ENCODE measurements at places on chromosomes 3 and 15.

DNA sequence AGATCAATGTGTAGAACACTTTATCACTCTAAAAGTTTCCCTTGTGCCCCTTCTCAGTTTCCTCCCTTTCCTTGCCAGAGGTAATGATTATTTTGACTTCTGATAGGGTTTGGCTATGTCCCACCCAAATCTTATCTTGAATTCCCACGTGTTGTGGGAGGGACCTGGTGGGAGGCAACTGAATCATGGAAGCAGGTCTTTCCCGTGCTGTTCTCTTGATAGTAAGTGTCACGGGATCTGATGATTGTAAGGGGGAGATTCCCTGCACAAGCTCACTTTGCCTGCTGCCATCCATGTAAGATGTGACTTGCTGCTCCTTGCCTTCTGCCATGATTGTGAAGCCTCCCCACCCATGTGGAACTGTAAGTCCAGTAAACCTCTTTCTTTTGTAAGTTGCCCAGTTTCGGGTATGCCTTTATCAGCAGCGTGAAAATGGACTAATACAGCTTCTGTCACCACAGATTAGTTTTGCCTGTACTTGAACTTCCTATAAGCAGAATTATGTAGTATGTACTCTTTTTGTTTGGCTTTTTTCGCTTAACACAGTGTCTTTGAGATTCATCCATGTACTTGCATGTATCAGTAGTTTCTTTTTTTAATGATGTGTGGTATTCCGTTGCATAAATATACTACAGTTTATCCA is 7.2 kb downstream of the FEM1B start:
- no peak for DNase-seq

GRCh38 chr3:13684854-13685253 is 135.9 kb downstream of the FBLN2 start:
- DNase-seq: no peak

- peak; percentile 33 for DNase-seq
Observed at GRCh38 chr15:73873889-73874511, 636 bp downstream of the TBC1D21 start.

GRCh38 chr3:45968706-45969105 is 25.4 kb downstream of the CXCR6 start:
- no peak for DNase-seq

DNA sequence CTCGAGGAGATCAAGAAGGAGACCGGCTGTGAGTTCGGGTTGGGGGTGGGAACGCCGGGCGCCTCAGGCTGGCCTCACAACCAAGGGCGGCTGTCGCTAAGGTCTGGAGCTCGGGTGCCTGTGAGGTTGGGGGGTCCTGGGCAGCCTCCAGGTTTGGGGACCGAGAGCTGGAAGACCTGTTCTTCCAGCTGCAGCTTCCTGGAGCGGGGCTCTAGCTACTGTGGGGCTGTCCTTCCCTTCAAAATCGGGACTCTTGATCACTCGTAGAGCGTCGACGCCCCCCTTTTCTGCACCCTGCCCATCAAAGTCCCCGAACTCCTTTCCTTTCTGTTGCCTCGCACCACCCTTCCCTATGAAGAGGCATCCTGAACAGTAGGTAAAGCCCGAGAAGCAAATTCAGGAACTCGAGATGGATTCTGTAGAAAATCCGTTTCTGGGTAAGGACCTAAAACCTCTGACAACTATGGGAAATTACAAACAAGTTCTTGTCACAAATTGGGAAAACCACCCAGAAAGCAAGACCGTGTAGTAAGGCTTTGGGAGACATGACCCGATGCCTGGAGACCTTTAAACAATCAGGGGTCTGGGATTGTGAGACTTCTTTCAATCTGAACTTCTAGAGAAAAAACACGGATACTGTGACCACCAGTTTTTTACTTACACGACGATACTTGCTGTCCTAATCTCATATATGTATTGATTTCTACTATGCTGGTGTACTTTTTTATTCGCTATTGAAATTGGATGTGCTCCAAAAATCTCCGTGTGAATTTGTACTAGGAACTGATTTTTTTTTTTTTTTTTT is 556 bp downstream of the CHP1 start:
- DNase-seq: no peak

- DNase-seq: no peak
Observed at GRCh38 chr3:83928391-83928790, 1030.4 kb upstream of the CADM2 start.

GRCh38 chr3:120357807-120358206 is 8.7 kb upstream of the LRRC58 start:
- no peak for DNase-seq

DNA sequence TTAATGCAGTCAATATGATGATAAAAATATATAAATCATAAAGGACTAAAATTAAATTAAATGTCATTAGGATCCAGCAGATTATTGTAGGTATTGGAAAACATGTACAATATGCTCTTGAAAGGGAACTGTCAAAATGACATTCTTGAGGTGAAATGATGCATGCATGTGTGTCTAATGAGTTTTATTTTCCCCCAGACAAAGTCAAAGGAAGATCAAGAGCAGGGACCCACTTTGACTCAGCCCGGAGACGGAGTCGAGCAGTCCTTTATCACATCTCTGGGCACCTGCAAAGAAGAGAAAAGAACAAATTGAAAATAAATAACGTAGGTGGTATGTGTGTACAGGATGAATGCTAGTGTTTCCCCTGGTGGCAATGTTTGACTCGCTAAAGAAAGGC is 194.1 kb downstream of the KCNH8 start:
- no peak for DNase-seq

DNA sequence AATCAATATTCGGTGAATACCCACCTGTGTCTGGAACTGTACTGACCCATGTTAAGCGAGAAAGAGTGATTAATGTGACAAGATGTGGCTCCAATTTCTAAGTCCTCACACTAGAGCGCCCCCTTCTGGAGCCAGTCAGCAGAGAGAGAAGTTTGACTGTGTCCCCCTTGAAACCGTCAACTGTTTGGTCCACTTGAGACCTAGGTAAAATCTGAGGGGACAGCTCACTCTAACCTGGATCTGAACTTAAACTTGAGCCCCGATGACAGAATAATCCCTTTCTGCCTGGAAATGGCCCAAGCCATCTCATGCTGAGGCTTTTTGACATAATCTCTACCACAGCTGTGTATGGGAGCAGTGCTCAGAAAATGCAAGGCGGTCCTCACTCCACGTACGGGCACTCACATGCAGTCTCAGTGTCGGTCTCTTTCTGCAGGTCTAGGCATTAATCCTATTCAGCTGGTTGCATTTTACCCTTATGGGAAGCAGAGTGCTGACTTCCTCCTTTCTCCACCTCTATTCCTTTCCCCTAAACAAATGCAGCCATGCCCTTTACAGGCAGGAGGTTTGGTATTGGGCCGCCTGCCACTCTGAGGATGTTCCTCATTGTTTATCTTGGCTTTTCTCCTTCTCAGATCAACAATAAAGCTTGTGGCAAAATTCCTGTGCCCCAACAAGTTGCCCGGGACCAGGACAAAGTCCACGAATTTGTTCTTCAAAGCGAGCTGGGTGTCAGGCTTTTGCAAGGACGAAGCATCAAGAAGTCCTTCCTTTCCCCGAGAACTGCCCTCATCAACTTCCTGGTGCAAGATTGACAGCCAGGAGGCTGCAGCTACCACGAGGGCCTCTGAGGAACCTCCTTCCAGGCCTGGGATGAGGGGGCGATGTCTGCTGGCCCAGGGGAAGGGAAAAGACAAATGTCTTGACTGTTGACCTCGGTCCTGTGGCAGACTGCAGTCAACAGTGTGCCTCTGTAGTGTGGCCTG is 47.5 kb upstream of the LIMD1 start:
- no peak for DNase-seq

GRCh38 chr3:73009750-73010149 is 13.1 kb downstream of the PPP4R2 start:
- DNase-seq: no peak

- no peak for DNase-seq
Observed at GRCh38 chr3:23767546-23767945, 38.2 kb upstream of the UBE2E1 start.

DNA sequence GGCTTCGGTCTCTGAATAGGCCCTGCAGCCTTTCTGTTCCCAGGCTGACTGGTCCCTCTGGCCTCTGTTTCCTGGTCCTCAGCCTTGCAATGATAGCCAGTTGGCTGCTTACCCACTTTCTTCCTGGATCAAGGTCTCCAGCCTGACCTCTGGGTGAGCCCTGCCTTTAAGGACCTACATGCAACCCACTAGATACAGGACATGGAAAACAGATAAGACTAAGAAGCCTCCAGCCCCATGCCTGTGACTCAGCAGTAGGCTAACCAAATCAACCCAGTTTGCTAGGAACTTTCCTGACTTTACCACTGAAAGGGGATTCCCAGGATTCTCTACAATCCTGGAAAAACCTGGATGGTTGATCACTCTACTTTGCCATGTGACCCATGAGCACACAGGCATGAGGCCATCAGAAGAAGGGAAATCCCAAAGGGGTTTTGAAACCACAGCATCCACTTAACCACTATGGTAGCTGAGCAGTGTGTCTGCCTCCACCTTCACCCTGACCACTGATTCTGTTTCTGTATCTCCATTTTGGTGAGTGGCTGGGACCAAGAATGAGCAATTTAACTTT is 188.1 kb downstream of the CHST2 start:
- DNase-seq: no peak

GRCh38 chr15:33724321-33725036 is 243.8 kb upstream of the CHRM5 start:
- DNase-seq: no peak

- DNase-seq: no peak
Observed at GRCh38 chr3:155312781-155313180, 19.3 kb upstream of the STRIT1 start.

DNA sequence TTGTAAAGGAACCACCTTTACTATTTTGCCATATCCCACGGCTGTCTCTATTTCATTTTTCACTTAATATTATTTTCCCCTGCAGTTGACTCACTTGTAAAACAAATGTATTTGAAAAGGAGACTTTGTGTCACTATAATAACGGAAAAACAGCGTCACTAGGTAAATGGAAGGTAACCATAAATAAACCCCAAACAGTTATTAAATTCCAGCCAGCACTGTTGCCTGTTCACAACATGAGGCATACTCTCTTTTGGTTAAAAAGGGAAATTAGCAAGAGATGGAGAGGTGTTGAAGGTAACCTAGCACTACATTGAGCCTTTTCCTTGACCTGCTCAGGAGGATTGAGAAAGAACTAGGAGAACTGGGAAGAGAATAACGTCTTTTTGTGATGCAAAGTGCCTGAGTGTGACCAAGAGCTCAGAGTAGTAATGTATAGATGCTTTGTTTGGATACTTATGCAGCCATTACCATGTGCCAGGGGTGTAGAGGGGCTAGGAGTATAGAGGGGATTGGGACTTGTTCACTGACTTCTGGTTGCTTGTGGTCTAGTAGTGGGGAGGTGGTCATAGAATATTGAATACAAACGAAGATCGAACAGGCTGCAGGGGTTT is 19.6 kb downstream of the FLNB start:
- DNase-seq: no peak

DNA sequence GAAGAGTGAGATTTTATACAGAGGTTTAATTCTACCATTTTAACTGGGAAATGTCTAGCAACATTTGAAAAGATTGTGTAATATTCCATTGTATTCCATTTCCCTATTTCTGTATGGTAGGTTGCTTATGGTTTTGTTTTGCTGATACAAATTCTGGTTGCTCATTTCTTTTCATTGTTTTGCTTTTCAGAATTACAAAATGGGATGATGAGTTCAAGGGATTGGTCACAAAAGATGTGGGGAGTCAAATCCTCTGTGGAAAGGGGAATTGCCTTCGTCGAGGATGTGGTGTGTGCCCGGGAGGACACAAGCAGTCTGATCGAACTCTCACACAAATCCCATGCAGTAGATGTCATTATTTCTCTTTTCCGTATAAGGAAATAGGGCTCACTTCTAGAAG is 18.3 kb downstream of the SLCO3A1 start:
- no peak for DNase-seq

- no peak for DNase-seq
Observed at GRCh38 chr3:151395806-151396205, 11.3 kb upstream of the P2RY12 start.

DNA sequence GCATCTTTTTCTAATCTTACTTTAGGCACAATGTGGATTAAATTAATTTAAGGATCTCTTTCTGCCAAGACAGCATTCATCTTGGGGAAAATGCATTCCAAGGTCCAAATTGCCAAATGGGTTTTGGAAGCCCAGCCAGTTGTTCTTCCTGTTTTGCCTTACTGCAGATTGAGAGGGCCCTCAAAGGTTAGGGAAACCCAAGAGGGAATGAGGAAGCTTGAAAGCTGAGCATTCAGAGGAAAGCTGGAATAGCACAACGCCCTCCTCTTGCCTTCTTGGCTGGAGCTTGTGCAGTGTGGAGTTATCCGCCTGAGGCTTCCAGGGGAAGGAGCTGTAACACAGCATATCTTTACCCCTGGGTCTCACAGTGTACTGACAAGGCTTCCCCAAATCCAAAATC is 18.2 kb upstream of the SACM1L start:
- DNase-seq: no peak

DNA sequence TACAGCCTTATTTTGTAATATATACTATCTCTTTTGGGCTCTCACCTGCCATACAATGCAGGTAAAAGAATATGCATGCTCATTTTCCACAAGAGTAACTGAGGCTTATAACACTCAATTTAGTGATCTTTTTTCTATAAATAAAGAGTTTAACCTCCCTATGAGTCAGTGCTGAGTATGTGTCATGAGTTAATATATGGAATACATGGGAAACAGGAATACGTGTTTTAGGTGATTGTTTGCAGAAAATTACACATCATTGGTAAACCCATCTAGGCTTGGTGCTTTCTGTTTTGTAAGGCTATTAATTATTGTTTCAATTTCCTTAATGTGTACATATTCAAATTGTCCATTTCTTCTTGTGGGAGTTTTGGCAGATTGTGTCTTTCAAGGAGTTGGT is 411.3 kb downstream of the GRM7 start:
- no peak for DNase-seq

DNA sequence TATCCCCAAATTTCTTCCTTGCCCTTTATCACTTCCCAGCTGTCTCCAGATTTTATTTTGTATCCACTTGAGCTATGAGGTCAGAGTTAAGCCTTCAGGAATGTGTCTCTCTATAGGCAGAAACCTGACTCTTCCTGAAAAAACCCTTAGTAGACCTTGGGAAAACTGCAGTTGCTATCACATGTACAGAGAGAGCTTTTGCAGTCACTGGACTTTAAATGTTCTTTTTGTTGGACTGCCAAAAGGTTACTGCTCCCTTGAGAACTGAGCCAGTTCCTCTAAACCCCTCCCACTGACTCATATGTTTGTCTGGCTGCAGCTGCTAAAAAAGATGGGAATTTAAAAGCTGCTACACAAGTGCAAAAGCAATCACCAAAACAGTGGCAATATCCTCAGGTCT is 169.1 kb upstream of the CCDC54 start:
- no peak for DNase-seq

DNA sequence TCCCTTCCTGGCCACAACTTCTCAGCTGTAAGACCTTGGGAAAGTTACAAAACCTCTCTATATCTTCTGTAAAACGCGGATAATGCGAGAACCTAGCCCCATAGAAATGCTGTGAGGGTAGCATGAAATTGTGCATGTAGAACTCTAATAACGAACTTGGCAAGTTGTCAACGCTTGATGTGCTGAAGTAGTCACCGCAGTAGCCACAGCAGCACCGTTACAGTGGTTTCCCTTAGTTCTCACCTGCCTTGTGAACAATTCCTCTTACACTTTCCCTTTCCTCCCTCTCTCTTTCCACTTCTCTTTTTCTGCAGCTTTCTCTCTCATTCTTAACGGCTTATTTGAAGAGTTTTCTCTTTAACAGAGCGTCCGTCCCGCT is 447 bp upstream of the SHQ1 start:
- DNase-seq: no peak

Data from SHP77 treated with DMSO at 0.1 percent for 48 hours (cell line).